ENCODE measurements at places on chromosomes 1 and 21. TPM values are rescaled to one million over a fixed set of nuclear protein-coding genes. Genes with fewer than 3 reads are reported as not detected.

GRCh38 chr1:59433440-59433813, 136.5 kb downstream of the FGGY start:
- DNase-seq, result no peak

Gene CLDN8
- total RNA-seq, result not detected

Gene OR2L3
- not detected for total RNA-seq

Gene FALEC
- total RNA-seq, result not detected

GRCh38 chr1:11967028-11967547, 13.2 kb upstream of the MFN2 start:
- no peak for DNase-seq

Gene DAB1
- not detected for total RNA-seq

DNA sequence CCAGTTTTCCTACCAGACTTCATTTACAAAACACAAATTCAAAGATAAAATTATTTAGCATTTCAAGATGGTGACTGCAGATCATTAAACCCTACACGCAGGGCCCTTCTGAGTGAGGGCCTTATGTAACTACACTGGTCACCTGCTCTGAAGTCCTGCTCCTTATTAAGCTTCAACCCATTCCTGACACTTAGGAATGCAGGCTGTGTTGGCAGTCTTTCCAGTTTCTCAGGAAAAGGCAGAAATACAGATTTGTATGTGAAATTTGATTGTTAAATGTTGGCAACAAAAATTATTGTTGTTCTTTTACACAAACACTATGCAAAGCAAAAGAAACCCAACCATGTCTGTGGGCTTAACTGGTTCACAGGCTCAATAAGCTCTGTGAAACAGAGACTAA, 25.8 kb upstream of the BCAS2 start:
- DNase-seq, result no peak

- no peak for DNase-seq
These were observed 82.6 kb downstream of the SPAG17 start for GRCh38 chr1:118102445-118102844.

DNA sequence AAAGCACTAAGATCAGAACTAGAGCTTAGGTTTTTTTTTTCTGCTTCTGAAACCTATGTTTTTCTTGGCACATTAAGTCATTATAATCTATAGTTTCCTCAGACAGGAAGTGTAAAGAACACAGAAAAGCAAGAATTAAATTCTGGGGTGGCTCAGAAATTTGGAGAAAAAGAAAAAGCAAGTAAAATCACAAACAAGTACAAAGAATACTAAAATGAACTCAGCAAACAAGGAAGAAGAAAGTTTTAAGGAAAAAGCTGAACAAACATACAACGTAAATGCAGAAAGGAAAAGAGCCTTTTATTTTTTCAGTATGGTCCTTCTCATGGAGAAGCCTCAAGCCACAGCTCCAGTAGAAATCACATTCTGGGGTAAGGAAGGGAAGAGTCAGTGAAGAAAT, 8.6 kb upstream of the CNN3 start:
- DNase-seq, result no peak

GRCh38 chr1:236117710-236118109, 24.6 kb upstream of the GPR137B start:
- no peak for DNase-seq

GRCh38 chr1:107147843-107148242, 7.0 kb downstream of the NTNG1 start:
- no peak for DNase-seq

- DNase-seq, result no peak
These were observed at the start of gene C1QA for GRCh38 chr1:22636353-22636752. Gene C1QA, plus strand, starts transcription at chr1:22636628. Its CDS starts 989 bp downstream, at chr1:22637617.

DNA sequence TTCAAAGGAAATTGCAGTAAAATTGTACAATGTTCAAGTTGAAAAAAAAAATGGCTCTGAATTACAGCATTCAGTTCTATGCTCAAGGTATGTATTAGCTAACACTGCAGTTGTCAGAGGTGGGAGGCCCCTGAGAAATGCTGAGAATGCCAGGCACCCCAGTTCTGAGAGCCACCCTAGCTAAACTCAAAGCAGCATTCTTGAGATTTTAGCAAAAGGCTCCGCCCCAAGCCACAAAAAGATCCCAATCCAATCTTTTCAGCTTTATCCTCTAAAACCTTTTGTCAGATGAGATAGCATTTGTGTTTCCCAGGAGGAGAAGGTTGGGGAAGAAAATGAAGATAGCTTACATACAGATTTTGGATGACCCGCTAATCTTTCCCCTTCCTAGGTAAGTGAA, 68.8 kb downstream of the SMYD2 start:
- no peak for DNase-seq

DNA sequence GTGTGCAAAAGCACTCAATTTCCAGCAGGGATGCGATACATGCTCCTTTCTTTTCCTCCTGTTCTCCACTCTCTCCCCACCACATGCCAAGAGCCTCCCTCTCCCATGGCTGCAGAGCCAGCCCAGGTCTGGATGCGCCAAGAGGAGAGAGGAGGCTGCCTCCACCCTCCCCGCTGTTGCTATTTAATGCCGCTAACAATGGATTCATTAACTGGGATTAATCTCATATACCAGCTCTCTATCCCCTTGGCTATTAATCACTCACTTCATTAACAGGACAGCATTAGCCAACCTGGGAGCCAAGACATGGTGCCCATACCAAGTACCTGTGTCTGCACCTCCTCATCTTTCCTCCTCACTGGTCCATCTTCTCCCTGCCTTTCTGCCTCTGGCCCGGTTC, 49.1 kb upstream of the SCMH1 start:
- DNase-seq, result no peak

Gene PTPN22
- 49.3 TPM for total RNA-seq

DNA sequence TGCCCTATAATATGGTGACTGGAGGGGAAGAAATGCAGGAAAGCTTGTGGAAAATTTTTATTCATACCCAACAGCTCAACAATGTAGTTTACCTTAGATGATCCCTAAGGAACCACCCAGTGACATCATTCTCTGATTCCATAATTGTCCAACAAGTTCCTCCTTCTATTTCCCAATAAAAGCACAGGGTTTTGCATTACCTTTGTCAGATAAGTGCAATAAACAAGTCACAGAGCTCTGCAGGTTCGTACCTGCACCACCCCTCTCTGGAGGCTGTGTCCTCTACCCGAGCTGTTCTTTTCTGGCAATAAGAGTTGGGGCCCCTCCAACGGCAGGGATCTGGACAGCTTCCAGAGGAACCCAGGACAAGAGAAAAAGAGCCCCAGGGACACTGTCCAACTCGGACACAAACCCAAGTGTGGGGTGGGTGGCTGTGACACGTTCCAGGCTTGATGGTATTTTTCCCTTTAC, 38.8 kb downstream of the RCAN1 start:
- no peak for DNase-seq

DNA sequence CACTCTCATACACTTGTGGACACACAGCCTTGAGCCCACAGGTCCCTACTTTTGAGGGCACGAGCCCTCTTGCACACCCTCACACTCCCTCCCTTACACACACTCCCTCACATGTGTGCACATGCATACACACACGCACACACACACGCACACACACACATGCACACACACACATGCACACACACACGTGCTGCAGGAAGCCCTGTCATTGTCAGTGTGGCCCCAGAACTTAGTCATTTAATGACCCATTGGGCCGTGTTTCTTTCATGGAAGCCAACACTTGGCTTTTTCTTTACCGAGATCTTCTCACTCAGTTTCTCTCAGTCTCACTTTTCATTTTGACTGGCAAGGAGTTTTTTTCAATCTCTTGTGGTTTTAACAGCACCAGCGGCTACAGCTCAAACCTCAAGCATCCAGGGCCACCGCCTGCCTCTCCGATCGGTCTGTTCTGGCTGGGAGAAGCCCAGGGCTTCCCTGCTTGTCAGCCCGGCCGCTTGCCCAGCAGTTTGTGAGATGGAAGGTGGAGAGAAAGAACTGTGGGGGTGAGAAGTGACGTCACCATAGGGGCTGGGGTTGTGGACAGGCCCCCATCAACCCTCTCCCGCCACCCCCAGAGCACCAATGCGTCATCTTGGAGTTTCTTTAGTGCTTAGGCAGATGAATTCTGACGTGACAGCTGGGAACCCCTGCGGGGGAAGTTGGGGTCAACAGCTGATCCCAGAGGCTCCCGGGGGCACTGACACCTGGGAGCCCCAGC, 15.8 kb upstream of the TNFRSF8 start:
- peak; percentile 43 for DNase-seq

Gene OR4F29
- total RNA-seq, result not detected

DNA sequence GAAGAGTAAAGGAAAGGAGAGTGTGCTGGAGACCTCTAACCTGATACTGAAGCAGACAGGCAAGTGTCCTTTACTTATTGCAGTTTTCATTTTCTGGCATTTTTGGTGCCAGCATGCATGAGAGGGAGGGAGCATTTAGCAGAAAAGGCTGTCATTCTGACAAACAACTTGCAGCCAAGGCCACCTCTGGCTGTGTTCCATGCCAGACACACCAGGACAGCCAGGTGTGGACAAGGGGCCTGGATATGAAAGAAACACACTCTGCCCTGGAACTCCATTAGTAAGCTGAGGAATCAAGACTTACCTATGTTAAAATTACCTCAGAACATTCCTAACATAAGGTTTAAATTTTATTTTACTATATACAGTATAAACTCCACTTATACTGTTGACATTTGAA, 365.4 kb upstream of the CAMK1G start:
- no peak for DNase-seq

DNA sequence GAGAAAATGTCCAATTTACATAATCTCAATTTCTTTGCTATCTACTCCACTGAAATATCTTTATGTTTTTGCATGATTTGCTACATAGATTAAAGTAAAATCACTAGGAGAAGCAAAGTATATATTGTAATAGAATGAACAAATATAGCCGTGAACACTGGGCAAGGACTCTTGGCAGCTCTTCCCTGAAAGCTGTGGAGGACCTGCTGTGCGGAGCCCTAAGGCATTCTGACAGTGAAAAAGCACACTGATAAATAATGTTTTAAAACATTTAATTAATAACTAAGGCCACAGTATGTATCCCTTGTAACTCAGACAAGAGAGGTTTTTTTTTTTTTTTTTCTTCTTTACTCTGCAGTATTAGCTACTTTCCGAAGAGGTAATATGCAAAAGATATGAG, 256.1 kb upstream of the DPYD start:
- no peak for DNase-seq

DNA sequence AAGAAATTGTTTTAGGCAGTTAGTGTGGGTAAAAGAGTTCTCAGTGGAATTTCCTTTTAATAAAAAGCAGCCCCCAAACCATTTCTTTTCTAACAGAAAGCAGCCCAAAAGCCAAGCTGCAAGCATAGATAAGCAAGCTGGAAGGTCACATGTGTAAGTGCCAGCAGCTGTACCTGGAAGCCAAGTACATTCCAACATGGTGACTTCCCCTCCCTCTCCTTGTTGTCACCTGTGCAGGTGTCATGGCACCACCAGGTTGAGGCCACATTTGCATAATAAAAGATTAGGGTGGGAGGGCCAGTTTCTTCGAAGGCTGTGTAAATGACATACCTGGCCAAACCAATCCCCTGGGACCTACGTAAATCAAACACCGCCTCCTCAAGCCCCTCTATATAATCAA, 240.3 kb upstream of the RAB4A start:
- no peak for DNase-seq

Gene NDUFS2
- 73.2 TPM for total RNA-seq

DNA sequence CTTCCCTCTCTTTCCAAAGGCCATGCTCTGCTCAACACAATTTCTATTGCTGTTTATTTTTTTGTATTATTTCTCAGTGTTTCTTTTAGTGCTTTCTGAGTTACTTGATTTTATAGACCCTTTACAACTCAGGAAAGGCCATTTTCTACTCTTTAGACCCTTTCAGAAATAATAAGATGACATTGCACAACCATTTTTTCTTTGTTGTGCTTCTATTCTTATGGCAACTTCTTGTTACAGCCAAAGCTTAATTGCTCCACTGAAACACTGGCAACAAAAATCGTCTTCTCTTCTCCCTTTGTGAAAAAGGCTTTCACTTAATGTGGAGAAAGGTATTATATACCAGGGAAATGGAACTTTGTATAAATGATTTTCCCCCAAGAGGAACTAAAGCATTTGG, 39.0 kb upstream of the SAMSN1 start:
- no peak for DNase-seq
